Gastroesophageal sphincter (tissue), 4 donors: ENCODE measurements at places on chromosomes 2 and 18. TPM values are rescaled to one million over a fixed set of nuclear protein-coding genes. Genes with fewer than 3 reads are reported as not detected.
A peak's percentile ranks its signal among the peaks of the same experiment; 100 is the strongest.

GRCh38 chr2:147888680-147889079, 43.9 kb downstream of the ACVR2A start:
- ATAC-seq = no peak

GRCh38 chr2:42401773-42402172, 40.8 kb upstream of the COX7A2L start:
- ATAC-seq = no peak

- no peak for ATAC-seq
Observed at GRCh38 chr18:12686100-12686499, 16.4 kb downstream of the CEP76 start.

GRCh38 chr2:74501335-74502071, 2.1 kb upstream of the LBX2 start:
- ATAC-seq = no peak

G6PC2 gene
- not detected for total RNA-seq

PAX3 gene
- not detected for total RNA-seq

- no peak for ATAC-seq
Observed at GRCh38 chr2:193315428-193316091, 1120.8 kb upstream of the TMEFF2 start.

UGT1A8 gene
- total RNA-seq = not detected

- no peak for ATAC-seq
Observed at GRCh38 chr2:39581866-39582265, 83.9 kb upstream of the TMEM178A start.

SCN7A gene
- 67.6 TPM for total RNA-seq

DNA sequence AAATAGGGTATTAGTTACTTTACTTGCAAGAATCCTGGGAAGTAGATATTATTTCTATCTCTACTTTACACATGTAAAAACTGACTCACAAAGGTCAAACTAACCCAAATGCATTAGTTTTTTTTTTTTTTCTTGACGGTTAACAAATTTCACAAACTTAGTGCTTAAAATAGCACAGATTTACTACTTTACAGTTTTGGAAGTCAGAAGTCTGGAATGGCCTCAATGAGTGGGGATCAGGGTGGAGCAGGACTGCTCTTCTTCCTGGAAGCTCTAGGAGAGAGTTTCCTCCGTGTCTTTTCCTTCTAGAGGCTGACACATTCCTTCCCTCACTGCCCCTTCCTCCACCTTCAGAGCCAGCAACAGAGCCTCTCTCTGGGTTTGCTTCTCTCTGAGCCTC, 117.2 kb downstream of the COL6A3 start:
- ATAC-seq = peak; percentile 50

- ATAC-seq = no peak
Observed at GRCh38 chr2:149781263-149781808, 193.8 kb upstream of the MMADHC start.

ABCB11 gene
- total RNA-seq = not detected

- ATAC-seq = no peak
Observed at GRCh38 chr2:119679526-119679837, 481 bp downstream of the TMEM177 start.

HAAO gene
- 10.4 TPM for total RNA-seq

- ATAC-seq = no peak
Observed at GRCh38 chr2:101231240-101231639, 21.4 kb upstream of the CNOT11 start.

- ATAC-seq = no peak
Observed at GRCh38 chr2:9346885-9347284, 76.4 kb downstream of the ITGB1BP1 start.

GRCh38 chr2:36659872-36660312, 36.6 kb upstream of the VIT start:
- ATAC-seq = no peak

GRCh38 chr2:209681201-209681735, 90.4 kb upstream of the UNC80 start:
- no peak for ATAC-seq

DNA sequence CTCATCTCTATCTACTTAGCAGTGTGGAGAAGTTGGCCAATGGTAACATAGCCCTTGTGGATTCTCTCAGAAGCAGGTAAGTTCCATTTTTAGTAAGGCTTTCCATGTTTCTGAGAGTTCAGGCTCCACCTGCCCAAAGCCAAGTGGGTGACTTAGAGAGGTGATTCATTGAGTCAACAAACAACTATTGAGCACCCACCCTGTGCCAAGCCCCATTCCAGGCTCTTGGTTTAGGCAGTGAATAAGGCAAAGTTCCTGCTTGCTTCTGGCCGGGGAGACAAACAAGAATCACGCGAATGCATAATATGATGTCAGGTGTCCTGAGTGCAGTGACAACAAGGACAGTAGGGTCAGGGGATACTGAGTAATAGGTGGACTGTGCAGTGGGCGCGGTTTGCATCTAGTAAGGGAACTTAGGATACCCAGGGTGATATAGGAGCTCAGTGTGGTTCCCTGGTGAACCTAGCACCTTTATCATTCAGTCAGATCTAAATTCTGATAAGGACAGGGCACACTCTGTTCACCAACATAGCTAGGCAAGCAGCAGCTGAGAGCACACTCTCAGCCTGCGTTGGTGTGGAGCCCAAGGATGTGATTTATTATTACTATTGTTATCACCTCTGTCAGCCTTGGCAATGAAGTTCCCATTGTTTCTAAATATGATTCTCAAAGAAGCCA, 31.7 kb upstream of the KCTD1 start:
- no peak for ATAC-seq

PDE1A gene
- 7.2 TPM for total RNA-seq

SCYGR7 gene
- not detected for total RNA-seq

- ATAC-seq = no peak
Observed at GRCh38 chr2:105553538-105554196, 154.8 kb upstream of the FHL2 start.

GRCh38 chr2:76895469-76895868, 626.7 kb downstream of the LRRTM4 start:
- ATAC-seq = no peak

DNA sequence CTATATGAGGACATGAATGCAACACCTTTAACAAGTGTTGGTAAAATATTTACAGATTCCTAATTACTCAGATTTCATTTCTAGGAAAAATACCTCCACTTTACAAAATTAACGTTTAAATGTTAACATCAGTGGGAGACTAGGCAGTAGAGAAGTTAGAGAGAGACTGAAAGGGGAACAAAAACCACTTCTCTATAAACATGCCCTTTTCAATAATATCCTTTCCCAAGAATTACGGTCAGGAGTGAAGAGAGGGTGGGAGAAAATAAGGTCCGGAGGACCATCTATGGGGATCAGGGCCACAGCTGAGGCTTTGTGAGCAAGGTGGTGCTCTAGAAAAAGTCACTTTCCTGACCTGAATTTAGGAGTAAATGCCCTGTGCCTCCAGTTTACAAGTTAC, 65.3 kb upstream of the WIPF1 start:
- ATAC-seq = no peak

DNA sequence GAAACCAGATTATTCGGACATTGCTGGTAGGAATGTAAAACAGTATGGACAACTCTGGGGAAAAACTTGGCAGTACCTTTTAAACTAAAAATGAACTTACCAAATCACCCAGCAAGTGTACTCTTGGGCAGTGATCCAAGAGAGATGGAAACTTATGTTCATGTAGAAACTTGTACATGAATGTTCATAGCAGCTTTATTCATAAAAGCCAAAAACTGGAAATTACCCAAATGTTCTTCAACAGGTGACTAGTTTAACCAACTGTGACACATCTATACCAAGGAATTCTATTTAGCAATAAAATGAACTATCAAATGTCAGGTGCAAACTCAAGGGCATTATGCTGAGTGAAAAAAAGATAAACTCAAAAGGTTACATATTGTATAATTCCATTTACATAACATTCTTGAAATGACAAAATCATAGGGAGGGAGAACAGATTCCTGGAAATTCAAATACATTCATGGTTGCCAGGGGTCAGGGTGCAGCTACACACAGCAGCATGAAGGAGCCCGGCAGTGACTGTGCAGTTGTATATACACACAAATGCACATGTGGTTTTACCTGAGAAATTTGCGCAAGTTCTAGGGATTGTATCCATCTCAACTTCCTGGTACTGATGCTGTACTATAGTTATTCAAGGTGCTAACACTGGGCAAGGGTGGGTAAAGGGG, 3.5 kb upstream of the RNU4ATAC start:
- ATAC-seq = no peak

DNA sequence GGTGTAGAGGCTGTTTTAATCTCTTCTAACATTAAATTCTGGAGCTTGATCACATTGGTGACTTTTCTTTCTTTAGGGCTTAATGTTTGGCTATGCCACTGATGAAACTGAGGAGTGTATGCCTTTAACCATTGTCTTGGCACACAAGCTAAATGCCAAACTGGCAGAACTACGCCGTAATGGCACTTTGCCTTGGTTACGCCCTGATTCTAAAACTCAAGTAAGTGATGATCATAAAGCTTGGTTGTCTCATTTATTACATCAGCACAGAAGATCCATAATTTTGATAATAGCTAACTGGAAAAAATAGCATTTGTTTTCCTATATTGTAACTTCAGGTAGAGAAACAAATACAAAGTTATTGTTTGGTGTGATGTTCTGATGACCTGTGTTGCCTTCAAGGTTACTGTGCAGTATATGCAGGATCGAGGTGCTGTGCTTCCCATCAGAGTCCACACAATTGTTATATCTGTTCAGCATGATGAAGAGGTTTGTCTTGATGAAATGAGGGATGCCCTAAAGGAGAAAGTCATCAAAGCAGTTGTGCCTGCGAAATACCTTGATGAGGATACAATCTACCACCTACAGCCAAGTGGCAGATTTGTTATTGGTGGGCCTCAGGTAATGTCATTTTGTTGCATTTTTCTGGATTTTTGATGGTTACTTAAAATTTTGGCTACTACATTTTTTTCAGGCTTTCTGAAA, 2.9 kb downstream of the MAT2A start:
- no peak for ATAC-seq

FBXO48 gene
- total RNA-seq = 1.2 TPM

TRABD2A gene
- total RNA-seq = 2.7 TPM

DNA sequence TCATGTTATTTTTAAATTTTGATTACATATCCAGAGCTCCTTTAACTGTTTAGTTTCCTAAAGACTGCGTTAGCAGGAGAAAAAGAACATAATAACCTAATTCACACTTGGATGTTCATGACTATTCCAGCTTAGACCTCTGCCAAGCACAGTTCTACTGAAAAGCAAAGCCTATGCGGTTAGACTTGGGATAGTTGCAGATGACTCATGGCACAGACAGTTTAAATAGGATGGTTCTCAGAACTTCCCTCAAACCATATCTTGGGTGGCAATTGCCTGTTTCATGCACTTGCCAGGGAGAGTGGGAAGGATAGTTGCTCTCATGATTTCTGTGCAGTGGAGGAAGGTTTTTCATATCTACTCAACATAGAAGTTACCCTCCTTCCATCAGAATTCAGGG, 149.7 kb upstream of the KLHL29 start:
- ATAC-seq = no peak

DNA sequence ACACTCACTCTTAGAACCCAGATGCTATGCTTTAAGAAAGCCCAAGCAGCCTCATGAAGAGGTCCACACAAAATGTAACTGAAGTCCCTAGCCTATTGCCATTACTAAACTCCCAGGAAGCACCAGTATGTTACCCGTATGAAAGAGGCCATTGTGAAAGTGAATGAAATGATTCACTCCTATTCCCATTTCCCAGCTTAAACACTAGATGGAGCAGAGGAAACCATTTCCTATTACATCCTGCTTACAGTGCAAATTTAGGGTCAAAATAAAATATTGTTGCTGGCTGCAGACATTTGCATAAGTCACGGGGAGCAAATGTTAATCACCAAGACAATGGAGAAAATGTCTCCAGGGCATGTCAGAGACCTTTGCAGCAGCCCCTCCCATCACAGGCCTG, 989.7 kb upstream of the CRIM1 start:
- no peak for ATAC-seq

PDE6D gene
- 33.7 TPM for total RNA-seq

GRCh38 chr2:60925994-60926740, 44.8 kb downstream of the REL start:
- no peak for ATAC-seq

- ATAC-seq = no peak
Observed at GRCh38 chr2:168726375-168726774, 76.1 kb upstream of the NOSTRIN start.

- ATAC-seq = no peak
Observed at GRCh38 chr2:100052650-100053049, 89.7 kb downstream of the AFF3 start.

GRCh38 chr2:135909976-135910375, 33.7 kb upstream of the MCM6 start:
- ATAC-seq = no peak

- ATAC-seq = no peak
Observed at GRCh38 chr2:164605295-164605694, 16.0 kb downstream of the GRB14 start.

TRIM43 gene
- total RNA-seq = not detected

DNA sequence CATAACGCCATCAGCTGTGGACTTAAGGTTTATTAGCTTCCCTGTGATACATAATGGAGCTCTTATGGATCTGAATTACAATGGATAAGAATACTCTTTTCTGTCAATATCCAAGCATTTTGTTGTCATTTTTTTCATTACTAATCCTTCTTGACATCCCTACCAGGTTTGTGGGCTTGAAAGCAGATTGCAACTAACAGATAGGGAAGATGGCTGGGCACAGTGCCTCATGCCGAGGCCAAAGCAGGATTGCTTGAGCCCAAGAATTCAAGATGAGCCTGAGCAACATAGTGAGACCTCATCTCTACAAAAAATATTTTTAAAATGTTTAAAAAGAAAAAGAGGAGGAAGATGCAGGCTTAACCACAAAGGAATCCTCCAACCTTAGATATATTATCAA, 42.4 kb downstream of the ASXL2 start:
- ATAC-seq = no peak

VWA3B gene
- total RNA-seq = not detected

- no peak for ATAC-seq
Observed at GRCh38 chr2:16655905-16656642, 9.6 kb downstream of the CYRIA start.

ARHGAP28 gene
- total RNA-seq = 1.7 TPM

DNA sequence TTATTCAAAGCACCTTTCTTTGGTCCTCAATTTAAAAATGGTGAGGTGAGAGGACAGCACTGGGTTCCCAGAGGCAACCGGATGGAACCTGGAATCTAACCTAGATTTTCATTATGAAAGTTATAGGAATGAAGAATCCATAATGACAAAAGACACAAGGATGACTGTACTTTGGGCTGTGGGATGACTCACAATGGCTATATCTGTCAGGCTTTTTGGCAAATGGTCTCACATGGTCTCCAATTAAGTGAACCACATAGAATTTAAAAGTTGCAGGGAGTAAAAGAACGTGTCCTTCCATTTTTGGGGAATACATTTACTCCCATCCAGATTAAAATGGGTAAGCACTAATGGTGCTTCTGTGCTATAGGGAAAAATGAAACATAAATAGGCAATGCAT, 31.8 kb upstream of the LYPD1 start:
- ATAC-seq = no peak

DNA sequence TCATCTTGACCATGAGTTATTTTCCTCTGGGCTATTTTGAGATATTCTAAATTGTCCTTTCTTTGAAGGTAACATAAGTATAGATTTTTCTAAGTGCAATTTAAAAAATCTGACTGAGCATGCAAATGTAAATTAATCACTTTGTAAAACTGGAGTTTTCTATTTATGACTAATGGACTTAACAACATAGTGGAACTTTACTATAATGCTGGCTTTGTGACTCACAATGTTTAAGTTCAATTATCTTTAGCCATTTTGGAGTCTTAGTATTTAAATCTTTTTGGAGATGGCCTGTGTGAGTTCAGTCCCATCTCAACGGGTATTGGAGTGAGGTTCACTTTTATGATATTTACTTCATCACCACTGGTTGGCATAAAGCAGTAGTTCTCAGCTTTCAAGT, 35.2 kb upstream of the NOSTRIN start:
- no peak for ATAC-seq

C2orf42 gene
- total RNA-seq = 17.5 TPM

- no peak for ATAC-seq
Observed at GRCh38 chr2:160252900-160253299, 52.8 kb upstream of the ITGB6 start.
